ENCODE measurements at places on chromosomes 11 and 22.

- DNase-seq: no peak
These were observed 101.3 kb downstream of the GRAMD1B start for GRCh38 chr11:123531325-123531724.

GRCh38 chr11:15775015-15775541 is 581.3 kb downstream of the SOX6 start:
- no peak for DNase-seq

DNA sequence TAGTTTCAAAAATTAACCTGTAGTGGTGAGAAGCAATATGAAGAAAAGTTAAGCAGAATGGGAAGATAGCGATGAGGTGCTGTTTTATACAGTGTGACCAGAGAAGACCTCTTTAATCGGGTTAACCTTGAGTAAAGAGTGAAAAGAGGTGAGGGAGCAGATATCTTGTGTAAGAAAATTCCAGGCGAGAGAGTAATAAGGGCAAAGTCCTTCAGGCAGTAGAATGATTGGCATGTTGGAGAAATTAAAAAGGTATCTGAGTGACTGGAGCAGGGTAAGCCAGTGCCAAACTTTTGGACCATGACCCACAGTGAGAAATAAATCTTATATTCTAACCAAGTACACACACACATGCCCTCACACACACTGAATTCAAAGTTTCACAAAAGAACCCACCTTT is 374.7 kb upstream of the LARGE1 start:
- no peak for DNase-seq

DNA sequence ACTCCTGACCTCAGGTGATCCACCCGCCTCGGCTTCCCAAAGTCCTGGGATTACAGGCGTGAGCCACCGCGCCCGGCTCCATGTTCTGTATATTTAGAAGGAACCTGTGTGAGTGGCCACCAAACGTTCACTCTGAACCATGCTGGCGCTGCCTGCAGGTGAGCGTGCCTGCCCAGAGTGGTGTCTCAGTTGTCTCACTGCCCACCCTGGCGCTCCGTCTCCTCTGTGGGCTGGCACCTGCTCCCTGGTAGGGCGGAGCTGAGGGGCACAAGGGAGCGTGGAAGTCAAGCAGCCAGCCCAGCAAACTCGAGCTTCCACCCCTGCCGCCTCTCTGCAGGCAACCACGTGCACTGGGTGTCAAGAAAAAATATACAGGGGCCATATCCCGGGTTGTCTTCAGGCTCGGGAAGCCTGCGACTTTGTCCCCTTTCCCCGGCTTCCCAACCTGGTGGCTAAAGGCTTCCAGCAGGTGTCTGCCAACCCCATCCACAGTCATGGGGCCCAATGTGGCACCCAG is 16.7 kb downstream of the TXN2 start:
- DNase-seq: no peak

GRCh38 chr11:108933630-108934029 is 268.8 kb downstream of the DDX10 start:
- peak; percentile 20 for DNase-seq

DNA sequence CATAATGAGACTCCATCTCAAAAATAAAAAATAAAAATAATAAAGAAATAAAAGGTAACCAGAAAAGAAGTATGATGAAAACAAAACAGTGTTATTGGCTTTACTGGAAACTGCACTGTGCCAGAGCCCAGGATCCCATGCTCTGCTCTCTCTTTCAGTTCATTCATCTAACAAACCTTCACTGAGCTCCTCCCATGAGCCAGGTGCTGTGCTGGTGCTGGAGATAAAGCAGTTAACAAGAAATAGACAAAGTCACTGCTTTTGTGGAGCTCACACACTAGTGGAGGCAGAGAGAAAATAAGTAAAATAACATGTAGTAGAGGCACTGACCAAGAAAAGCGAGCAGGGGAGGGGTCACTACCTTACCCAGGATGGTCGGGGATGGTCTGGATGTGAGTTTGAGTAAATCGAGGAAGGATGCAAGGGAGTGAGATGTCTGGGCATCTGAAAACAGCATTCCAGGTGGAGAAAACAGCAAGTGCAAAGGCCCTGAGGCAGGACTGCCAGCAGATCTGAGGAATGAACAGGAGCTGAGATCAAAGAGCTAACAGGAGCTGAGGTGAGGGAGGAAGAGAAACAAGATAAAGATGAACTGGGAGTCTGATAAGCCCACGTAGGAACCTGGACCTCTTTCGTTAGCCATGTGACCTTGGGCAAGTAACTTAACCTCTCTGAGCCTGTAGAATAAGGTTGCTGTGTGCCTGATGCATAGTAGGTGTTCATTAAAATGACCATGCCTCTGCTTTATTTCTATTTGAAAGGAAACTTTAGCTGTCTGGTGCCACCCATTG is 31.3 kb upstream of the CD82 start:
- no peak for DNase-seq

- DNase-seq: no peak
These were observed 99.4 kb downstream of the PDE2A start for GRCh38 chr11:72574548-72575460.
